ENCODE measurements at places on chromosomes 1 and 21. TPM values are rescaled to one million over a fixed set of nuclear protein-coding genes. Genes with fewer than 3 reads are reported as not detected.
A peak's percentile ranks its signal among the peaks of the same experiment; 100 is the strongest.

Gene CRYZL1
- 29.0 TPM for total RNA-seq

DNA sequence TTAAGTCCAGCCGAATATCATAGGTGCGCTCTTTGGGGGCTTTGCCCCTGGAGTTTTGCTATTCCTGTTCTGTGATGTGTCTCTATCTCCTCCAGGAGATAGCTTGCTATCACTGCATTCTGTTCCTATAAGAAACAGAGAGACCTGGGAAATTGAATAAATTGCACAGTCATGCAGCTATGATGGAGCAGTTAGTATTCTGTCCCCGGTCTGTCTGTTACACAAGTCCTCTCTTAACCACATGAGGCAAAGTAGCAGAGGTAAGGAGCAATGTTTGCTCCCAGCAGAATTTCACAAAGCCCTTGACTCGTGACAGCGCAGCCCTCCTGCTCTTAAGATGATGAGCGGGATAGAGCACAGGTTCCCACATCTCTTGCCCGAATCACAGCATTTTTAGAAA lies 63.9 kb upstream of the GRHL3 start:
- DNase-seq = no peak
- no peak overlapping the region for H3K27ac ChIP-seq
- H3K4me3 ChIP-seq = no peak overlapping the region
- no peaks in the 10 kb centered on the region for H3K36me3 ChIP-seq
- H3K4me1 ChIP-seq = no peaks in the 10 kb centered on the region

Gene LDLRAD1
- not detected for total RNA-seq

GRCh38 chr1:2156866-2157265 lies 37.7 kb downstream of the FAAP20 start:
- no peaks in the 10 kb centered on the region for H3K36me3 ChIP-seq
- H3K27ac ChIP-seq = no peak overlapping the region
- peaks cover 6% of the 10 kb centered on the region for H3K27me3 ChIP-seq
- H3K4me1 ChIP-seq = no peaks in the 10 kb centered on the region

DNA sequence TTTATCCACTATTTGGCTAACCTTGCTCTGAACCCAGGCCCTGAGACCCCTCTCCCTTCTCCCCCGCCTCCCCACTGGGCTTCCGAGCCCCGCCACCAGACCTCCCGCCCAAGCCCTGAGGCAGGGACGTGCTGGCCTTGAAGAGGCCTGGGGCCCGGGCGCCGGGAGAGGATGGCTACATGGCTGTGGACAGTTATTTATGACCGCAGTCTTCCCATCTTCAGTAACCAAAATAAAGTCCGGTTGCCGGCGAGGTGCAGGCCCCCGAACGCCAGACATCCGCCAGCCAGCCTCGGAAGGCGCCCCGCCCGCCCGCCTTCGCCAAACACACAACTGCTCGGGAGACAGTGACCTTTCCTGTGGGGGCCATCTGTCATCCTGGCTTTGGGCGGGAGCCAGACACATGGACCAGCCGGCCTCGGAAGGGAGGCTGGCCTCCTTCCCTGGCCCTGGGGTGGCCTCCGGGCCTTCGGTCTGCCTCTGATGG lies 69.0 kb downstream of the DHRS3 start:
- peak; percentile 88 for DNase-seq
- H3K27ac ChIP-seq = peak overlapping the region; percentile 96
- no peaks in the 10 kb centered on the region for H3K27me3 ChIP-seq
- H3K36me3 ChIP-seq = no peaks in the 10 kb centered on the region

DNA sequence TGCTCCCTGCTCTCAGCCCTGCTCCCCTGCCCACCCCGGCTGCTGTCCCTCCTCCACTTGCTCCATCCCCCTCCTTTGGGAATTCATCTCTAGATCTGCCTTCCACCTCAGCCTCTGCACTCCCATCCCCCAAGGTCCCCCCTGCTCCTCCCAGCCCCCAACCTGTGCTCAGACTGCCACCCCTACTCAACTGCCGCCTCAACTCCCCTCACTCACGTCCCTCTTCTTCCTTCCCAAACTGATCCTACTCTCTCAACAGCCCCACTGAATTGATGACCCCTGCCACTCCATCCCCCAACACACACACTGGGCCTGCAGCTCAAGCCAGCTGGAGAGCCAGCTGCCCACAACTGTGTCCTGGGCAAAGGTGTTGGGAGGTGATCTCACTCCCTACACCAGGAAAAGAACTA lies 15.8 kb upstream of the ETV3L start:
- no peak overlapping the region for H3K4me3 ChIP-seq
- H3K27ac ChIP-seq = no peak overlapping the region
- no peaks in the 10 kb centered on the region for H3K36me3 ChIP-seq

- H3K4me3 ChIP-seq = no peak overlapping the region
- no peaks in the 10 kb centered on the region for H3K36me3 ChIP-seq
- H3K27ac ChIP-seq = no peak overlapping the region
- peaks cover 11% of the 10 kb centered on the region for H3K27me3 ChIP-seq
- DNase-seq = no peak
These were observed 643.5 kb downstream of the AJAP1 start for GRCh38 chr1:5297886-5298239.

DNA sequence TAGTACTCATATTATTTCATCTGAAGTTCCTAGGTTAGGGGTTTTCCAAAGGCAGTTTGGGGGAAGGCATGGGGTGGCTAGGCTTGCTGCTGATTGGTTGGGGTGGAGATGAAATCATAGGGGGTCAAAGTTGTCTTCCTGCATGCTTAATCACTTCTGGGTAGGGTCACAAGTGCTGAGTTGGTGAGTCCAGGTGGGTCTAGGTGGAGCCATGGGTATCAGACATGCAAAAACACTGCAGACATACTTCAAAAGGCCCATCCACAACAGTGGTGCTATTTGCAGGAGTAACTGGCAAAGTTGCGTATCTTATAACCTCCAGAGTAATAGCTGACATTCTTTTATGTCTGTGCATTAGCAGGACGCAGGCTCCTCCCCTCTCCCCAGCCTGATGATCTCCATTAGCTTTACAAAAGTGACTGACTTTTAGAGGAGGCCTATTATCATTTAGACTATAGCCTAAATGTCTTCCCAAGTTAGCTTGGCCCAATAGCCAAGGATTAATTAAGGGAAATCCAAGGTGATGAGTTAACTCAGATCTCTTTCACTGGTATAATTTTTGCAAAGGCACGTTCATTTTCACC lies 374.4 kb upstream of the PRMT6 start:
- DNase-seq = no peak
- H3K4me3 ChIP-seq = no peak overlapping the region
- H3K27me3 ChIP-seq = no peaks in the 10 kb centered on the region
